ENCODE measurements at places on chromosomes 13 and 19. TPM values are rescaled to one million over a fixed set of nuclear protein-coding genes. Genes with fewer than 3 reads are reported as not detected.

The NPAS1 gene
- 0.37 TPM for total RNA-seq

The NCR1 gene
- not detected for total RNA-seq

The IGFL1 gene
- total RNA-seq: not detected

The ZNF350 gene
- total RNA-seq: 9.3 TPM

The CSNK1G2 gene
- 50.1 TPM for total RNA-seq
